ENCODE measurements at places on chromosomes 1 and 21.

DNA sequence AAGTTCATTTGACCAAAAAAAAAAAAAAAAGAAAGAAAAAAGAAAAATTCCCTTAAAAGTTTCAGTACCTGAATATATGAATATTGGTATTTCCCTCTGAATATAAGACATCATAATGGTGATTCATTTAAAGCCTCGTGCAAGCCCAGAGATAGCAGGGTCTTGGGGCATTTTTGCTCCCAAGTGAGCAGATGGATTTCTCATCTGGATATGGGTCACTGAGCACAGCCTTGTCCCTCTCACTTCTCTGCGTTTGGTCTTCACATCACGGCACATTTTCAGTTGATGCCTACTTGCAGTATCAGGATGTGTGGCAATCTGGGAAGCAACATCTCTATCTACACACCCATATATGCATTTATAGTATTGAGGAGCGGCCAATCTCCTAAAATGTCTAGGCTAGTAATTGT is 12.7 kb downstream of the CD58 start:
- no peak for DNase-seq

DNA sequence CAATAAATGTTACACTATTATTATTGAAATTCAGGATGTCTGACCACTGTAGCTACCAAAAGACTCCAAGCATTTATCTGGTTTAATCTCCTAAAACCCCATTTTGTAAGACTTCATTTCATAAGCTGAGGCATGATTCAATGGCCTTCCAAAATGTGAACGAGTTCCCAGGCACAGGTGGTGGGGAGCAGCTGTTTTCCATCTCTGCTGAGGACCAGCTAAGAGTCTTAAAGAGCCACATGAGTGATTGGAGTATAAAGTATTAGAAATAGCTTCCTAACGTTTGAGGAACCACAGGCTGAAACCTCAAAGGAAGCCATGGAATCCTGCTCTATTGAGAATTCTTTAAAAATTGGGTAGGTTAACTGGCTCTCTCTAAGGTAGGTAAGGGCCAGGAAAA is 44.9 kb downstream of the SEC16B start:
- no peak for DNase-seq

- DNase-seq, result no peak
Observed at GRCh38 chr1:98277118-98277517, 356.3 kb upstream of the DPYD start.

- no peak for DNase-seq
Observed at GRCh38 chr21:26461500-26461899, 111.6 kb downstream of the CYYR1 start.

DNA sequence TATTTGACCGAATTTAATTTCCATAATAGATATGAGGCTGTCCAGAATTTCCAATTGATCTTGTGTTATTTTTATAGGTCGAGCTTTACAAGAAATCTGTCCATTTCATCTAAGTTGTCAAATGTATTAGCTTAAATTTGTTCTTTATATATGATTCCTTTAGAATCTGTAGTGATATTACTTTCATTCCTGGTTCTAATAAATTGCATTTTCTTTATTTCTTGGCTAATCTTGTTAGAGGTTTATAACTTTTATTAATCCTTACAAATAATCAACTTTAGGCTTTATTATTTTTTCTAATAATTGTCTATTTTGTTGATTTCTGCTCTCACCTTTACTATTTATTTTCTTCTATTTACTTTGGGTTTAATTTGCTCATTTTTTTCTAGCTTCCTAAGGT is 14.0 kb downstream of the IFT25 start:
- no peak for DNase-seq

DNA sequence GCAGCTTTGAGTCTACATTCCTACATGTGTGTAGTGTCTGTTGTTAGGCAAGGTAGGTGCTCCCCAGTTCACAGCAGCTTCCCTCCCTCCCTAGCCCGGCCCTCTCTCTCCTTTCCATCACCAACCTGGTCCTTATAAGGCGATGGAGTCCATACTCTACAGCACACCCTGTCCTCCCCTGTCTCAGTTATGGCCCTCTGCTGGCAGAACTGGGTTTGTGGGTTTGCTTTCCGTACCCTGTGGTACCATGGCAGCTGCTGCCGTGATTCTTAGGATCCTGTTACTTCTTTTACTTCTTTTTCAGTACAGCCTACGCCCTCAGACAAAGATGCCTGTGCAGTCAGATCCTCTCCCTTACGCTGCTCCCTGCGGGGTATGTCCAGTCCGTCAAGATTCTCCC is 31.7 kb downstream of the AK5 start:
- DNase-seq, result peak; percentile 5

DNA sequence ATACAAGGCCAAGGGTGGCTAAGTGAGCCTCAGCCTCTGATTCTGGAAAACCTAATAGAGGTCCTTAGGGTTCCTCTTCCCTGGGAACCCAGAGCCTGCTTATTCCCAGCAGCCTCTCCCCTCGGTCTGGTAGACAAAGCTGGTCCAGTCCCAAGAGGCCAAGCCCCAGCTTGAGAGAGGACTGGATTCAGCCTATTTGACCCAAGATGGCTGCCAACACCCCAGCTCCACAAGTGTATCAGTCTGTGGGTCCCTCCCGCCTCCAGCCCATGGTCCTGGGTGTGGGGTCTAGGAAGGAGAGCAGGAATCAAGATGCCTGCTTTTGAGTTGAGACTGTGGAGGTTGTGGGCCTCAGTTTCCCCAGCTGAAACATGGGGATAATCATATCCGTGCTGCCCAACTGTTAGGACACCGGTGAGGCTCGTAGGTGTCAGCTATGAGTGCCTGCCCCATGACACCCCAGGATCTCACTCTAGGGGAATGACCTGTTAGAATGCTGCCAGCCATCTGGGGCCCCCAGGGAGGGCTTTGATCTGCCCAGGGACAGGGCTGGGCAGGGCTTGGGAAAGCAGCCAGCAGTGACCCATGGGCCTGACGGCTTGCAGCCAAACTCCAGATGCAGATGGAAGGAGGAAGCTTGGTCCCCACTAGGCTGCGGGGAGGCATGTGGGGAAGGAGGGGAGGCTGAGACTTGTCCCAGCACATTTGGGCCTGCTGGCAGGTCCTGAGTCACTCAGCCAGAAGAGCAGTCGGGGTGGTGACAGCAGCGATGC is 45.4 kb downstream of the NUAK2 start:
- no peak for DNase-seq

GRCh38 chr21:46214478-46215340 is 13.9 kb downstream of the LSS start:
- DNase-seq, result no peak

GRCh38 chr1:33709783-33710718 is 153.8 kb upstream of the HMGB4 start:
- no peak for DNase-seq
